ENCODE measurements at places on chromosomes 2 and 18.

- DNase-seq = no peak
- no peaks in the 10 kb centered on the region for H3K36me3 ChIP-seq
- no peak overlapping the region for H3K27ac ChIP-seq
- H3K27me3 ChIP-seq = no peaks in the 10 kb centered on the region
These were observed 1539.5 kb upstream of the CELF4 start for GRCh38 chr18:39105104-39105503.

- no peaks in the 10 kb centered on the region for H3K27me3 ChIP-seq
- no peaks in the 10 kb centered on the region for H3K36me3 ChIP-seq
- H3K27ac ChIP-seq = no peak overlapping the region
These were observed 168.0 kb downstream of the RPIA start for GRCh38 chr2:88859461-88859860.

GRCh38 chr2:101375653-101376052 lies 11.7 kb downstream of the CREG2 start:
- peaks cover 8% of the 10 kb centered on the region for H3K27me3 ChIP-seq
- DNase-seq = no peak
- H3K4me1 ChIP-seq = peaks cover under 1% of the 10 kb centered on the region
- H3K27ac ChIP-seq = no peak overlapping the region
- H3K4me3 ChIP-seq = no peak overlapping the region

DNA sequence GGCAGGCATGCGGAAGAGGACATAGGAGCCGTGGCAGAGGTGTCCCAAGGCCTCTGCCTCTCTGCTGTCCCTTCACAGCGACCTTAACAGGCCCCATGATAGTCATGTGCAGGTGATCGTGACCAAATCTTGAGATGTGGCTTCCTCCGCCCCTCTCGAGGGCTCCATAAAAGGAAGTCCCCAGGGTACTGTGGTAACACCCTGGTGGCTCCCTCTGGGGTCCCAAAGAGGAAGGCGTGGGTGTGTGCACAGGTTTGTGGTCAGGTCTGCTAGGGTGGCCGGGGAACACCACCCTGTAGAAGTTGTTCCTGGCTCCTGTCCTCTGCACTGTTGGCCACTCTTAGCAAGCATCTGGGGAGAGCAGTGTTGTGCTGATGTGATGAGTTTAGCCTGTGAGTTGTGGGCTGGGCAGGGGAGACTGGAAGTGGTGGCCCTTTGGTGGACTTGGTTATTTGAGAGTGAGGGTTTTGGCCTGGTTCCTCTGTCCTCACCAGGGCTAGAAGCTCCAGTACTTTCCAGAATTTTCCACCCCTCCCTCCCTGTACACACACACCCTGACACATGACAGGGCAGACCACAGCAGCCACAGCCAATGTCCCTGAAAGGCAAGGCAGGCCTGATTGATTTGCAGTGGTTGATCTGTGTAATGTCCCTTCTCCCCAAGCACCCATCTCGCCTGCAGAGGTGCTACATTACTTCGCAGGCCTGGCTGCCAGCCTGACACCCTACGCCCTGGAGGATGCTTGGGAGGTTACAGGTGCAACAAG lies 68.9 kb upstream of the BOD1L2 start:
- no peaks in the 10 kb centered on the region for H3K27me3 ChIP-seq
- no peaks in the 10 kb centered on the region for H3K4me1 ChIP-seq
- DNase-seq = no peak
- H3K36me3 ChIP-seq = no peaks in the 10 kb centered on the region
- H3K4me3 ChIP-seq = no peak overlapping the region

- H3K4me1 ChIP-seq = peaks cover 13% of the 10 kb centered on the region
- DNase-seq = peak; percentile 91
- H3K4me3 ChIP-seq = no peak overlapping the region
- no peak overlapping the region for H3K27ac ChIP-seq
- H3K36me3 ChIP-seq = no peaks in the 10 kb centered on the region
These were observed 111.6 kb upstream of the CYP1B1 start for GRCh38 chr2:38187541-38188011.

GRCh38 chr2:4947911-4948310 lies 744.3 kb upstream of the SOX11 start:
- DNase-seq = no peak
- H3K4me3 ChIP-seq = no peak overlapping the region
- H3K36me3 ChIP-seq = no peaks in the 10 kb centered on the region
- H3K27ac ChIP-seq = no peak overlapping the region
- no peaks in the 10 kb centered on the region for H3K27me3 ChIP-seq
- no peaks in the 10 kb centered on the region for H3K4me1 ChIP-seq

GRCh38 chr2:11754700-11755015 lies 8.2 kb downstream of the LPIN1 start:
- no peak overlapping the region for H3K27ac ChIP-seq
- H3K27me3 ChIP-seq = no peaks in the 10 kb centered on the region
- peaks cover 17% of the 10 kb centered on the region for H3K4me1 ChIP-seq

Measured in fibroblast of lung (primary cell).